ENCODE measurements at places on chromosomes 3 and 15.

DNA sequence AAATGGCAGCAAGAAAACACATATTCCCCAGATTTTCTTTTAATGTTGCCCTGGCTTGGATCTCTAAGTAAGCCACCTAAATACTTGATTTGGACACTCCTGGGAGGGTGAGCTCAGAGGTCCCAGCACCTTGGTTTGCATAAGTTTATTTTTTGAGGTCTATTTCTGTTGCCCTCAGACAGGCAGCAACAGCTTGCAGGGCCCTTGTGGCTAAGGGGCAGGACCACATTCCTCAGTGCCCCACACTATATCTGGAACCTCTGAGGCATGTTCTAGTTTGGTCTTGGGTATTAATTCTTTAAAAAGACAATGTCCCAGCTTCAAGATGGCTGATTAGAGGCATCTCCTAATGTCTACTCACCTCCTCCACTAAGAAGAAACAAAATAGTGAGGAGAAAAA is 57.5 kb downstream of the IGSF11 start:
- no peak for DNase-seq

DNA sequence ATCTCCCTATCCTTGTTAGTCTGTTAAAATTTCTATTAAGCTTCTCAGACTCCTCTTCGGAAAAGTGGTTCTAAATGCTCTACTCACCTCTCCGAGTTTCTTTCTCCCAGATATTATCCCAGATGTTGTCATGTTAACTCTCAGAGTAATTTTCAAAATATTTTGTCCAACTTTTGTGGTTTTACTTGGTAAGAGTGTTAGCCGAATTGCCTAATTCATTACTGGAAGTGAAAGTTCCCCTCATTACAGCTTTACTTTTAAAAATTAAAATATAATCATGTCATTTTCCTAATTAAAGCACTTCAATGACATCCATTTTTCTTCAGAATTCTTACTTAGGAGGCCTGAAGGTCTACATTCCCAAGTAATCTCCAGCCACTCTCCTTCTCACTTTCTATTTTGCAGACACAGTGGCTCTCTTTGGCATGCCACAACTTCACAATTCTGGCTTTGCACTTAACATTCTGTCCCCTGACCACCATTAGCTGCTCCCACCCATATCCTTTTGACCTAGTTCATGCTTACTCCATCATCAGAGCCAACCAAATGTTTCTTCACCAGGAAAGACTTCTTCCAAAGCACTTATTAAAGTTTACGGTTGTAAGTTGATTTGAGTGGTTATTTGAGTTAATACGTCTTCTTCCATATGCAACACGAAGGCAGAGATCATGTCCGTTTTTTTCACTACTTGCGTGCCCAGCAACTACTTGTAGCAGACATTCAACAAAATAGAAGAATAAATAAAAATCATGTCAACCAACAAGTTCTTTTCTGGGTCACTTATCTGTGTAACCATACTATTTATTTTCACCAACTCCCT is 10.2 kb upstream of the TIPARP start:
- no peak for DNase-seq

DNA sequence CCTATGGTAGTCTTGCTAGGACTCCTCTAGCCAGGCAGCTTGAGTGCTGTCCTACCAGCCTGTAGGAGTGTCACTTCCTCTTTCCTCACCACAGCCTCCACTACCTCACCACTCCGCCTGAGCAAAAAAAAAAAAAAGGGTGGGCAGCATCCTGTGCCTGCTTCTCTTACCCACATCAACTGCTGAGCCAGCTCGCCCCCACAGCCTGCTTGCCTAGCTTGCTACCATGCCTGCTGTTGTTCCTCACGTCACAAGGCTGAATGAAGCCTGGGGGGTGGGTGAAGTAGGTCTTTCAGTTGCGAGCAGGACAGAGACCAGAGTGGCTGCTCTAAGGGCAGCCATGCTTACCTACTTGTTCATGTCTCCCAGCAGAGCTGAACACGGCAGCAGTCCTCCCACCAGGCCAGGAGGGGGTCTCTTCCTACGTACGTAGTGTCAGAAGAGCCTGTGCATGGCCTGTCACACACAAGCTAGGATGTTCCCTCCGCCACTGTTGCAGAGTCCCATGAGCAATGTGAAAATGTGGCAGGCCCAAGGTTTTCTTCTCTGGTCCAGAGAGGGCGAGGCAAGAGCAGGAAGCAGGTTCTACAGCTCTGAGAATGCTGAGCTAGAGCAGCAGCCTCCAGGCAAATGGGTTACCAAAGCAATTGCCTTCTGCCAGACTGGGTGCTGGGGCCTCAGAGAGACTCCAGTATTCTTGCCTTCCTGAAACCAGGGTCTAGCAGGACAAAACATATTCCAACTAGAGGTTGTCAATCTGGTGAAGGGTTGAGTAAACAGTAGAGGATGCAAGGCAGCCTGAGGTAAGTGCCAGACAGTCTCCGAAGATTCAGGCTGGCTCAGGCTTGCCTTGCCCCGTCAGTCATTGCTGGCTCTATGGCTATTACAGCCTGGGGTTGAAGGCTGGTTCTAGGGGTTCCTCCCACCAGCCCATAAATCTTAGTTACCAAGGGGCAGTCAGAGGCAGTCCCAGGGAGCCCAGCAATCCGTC is 8.1 kb downstream of the PPM1M start:
- DNase-seq, result no peak

- no peak for DNase-seq
Observed at GRCh38 chr3:192514754-192515663, 212.3 kb downstream of the FGF12 start.

GRCh38 chr15:42628761-42629160 is 53.4 kb downstream of the STARD9 start:
- no peak for DNase-seq

DNA sequence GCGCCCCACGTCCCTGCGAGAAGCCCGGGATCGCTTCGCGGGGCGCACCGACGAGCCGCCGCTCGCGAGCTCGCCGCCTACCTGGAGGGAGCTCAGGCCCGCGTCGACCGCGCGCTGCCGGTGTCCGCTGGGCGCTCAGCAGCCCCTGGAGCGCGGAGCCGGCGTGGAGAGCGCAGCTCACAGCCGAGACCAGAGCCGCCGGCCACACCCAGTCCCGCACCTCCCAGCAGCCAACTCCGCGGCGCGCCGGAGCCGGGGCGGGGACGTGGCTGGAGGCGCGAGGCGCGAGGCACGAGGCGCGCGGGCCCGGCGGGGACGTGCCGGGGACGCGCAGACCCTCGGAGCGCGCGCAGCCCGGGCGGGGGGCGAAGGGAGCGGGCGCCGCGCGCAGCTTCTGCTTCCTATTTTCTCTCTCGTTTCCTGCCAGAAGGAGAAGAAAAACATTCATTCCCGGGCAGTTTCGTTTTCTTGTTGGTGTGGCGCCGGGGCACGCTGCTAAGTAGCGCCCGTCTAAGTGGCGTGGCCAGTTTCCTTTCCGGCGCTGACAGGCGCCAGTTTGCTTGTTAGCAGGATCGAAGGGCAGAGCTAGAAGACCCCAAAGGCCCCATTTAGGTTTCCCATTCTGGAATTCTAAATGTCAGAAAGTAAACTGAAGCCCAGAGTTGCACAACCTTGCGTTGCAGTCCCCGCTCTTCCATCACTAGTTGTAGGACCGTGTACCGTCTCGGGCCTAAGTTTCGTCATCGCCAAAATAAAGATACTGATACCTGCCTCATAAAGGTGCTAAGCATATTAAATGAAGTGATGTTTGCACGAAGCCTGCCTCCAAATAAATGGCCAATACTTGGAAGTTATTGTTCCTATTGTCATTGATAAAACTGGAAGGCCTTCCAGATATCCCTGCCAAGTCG is at the start of gene GNB4:
Gene GNB4 (minus strand): TSS at position 206 of the 911 bp plus-strand sequence. CDS start 25,270 bp downstream, outside the sequence.
- DNase-seq, result peak; percentile 63

DNA sequence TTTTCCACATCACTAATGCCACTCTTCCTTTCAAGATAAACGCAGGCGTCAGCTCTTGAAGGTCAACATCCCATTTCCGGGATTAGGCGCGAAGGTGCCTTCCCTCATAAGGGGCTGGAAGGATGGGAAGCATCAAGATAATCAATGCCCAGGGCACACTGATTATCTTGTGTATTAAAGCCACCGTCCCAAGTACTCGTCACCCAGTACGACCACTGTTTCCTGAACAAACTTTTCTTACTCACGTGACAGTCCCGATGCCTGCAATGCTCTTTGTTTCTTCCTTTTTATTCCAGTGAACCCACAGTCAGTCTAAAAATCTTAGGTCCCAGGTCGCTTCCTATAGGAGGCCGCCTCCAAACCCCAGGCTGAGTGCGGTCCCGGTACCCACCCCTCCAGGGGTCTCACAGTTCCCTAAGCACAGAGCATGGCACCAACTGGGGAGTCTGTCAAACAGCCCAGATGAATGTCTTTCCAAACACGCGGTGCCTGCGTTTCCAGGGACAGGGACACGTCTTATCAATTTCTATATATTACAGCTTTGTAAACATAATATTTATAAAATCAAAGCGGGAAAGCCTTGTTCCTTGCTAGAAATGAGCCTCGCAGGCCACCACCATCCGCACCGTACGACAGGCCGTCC is 589 bp downstream of the ANAPC13 start:
- peak; percentile 62 for DNase-seq

DNA sequence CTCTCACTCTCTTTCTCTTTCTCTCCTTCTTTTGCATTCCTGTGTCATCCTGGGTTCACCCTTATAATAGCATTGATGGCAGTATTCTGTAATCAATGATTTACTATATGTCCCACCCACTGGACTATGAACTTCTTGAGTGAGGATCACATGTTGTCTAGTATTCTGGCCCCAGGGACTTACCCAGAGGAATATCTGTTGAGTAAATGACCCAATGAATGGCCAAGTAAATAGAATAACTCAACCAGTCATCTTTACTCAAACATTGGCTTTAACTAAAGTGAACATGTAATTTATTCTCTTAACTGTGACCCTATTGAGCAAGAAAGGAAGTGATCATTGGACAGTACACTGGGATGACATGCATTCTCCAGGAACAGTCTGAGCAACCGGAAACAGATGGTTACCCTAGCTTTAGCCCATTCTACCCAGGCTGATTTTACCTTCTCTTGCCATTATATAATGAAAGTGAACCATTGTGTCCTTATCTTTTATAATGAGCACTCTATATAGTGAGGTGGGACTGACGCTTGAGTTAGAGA is 94.5 kb upstream of the SOX14 start:
- DNase-seq, result no peak

- DNase-seq, result no peak
Observed at GRCh38 chr3:71425491-71426071, 157.9 kb downstream of the FOXP1 start.

GRCh38 chr3:171407759-171408158 is 52.4 kb downstream of the TNIK start:
- no peak for DNase-seq

DNA sequence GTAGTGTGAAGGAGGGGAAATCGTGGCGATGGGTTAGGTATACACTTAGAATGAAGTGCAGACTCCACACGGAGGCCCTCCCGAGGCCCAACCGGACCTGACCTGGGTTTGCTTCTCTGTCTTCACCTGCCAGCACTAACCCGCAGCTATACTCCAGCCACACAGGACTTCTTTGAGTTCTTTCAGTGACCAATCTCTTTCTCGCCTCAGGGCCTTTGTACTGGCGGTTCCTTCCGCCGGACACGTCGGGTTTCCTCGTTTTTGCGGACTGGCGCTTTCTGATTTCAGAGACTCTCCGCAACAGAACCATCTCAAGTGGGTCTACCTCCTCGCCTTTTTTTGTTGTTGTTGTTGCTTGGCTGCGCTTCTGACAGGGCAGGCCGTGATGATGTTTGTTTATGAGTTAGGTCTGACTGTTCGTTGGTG is at the start of gene NEIL1:
Gene NEIL1 (plus strand): TSS at position 244 of the 426 bp plus-strand sequence. CDS start 1,867 bp downstream, outside the sequence.
- DNase-seq, result no peak

- no peak for DNase-seq
Observed at GRCh38 chr3:169334991-169335390, 328.5 kb downstream of the MECOM start.

DNA sequence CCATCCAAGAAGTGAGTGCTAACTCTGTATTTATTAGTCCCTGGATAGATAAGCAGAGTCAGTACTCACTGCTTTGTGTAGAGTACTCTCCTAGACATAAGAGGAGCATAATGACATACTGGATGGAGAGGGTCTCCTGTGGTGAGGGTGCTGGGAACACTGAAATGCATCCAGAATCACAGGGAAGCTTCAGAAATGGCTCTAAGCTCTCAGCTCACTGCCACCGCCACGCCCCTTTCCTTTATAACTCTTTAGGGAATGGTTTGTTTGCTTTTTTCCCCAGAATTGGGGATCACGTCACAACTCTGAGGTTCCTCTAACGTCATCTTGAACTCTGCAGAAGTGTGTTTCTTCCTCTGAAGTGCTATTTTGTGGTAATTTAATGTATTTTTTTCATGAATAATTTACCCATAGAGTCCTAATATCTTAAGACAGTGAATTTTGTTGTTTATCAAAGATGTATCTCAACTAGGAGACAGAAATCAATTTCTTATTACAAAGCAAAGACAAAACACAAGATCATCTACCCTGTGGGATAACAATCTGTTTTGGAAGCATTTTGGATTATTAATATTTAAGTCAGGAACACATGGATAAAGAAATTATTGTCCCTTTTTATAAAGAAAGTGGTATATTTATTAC is 154.6 kb downstream of the PTPRG start:
- no peak for DNase-seq

DNA sequence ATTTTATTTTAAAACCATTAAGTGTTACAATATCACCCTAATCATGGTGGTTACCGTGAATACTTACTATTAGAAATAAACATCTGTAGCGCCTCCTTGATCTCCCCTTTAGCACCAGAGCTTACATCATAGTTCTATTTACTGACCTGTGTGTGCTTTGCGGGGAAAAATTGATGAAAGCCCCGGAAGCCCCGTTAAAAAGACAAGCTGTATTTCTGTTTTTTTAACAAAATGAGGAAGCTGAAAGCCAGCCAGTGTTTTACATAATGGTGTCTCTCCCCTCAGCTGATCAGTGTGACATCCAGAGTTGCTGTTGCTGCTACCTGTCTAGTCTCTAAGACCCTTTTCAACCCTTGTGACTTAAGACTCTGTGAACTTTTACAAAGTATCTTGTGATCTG is 100.8 kb downstream of the OPA1 start:
- no peak for DNase-seq

DNA sequence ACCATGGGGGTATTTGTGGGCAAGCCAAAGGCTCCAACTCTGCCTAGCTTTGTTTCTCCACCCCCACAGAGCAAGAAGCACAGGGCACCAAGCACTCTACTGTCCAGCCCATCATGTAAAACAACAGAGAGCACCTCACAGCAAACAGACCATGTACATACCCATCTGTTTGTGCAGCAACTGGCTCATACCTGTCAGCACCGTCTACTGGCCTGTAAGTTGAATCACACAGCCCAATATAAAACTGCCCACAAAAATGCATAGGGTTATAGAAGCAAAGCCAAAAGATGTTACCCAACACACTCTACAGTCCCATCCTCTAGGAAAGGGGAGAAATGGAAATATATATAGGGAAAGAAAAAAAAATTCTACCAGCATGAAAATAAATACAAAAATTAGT is 139.7 kb upstream of the CPNE4 start:
- DNase-seq, result no peak

GRCh38 chr3:113439606-113440005 is 1.7 kb downstream of the CFAP44 start:
- DNase-seq, result no peak

DNA sequence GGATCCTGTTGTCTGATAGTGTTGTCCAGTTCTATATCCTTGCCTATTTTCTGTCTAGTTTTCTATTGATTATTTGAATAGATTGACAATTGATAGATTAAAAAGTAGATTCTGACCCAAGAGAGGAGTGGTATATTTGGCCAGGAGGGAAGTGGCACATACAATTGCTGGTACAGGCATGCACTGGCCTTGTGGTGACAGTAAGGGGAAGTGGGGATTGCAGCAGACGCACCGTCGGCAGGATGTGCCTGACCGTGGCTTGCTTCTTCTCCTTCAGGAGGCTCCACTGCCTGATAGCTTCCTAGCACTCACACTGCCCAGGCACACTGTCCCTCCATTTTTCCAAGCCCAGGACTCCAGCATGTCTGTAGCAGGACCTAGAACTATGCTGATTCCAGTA is 10.5 kb downstream of the GABRG3 start:
- no peak for DNase-seq
